Activated T-helper 1 cell treated with Interleukin-2 at 50 U/mL for 16 hours (primary cell): ENCODE measurements at places on chromosomes 5 and 9.

DNA sequence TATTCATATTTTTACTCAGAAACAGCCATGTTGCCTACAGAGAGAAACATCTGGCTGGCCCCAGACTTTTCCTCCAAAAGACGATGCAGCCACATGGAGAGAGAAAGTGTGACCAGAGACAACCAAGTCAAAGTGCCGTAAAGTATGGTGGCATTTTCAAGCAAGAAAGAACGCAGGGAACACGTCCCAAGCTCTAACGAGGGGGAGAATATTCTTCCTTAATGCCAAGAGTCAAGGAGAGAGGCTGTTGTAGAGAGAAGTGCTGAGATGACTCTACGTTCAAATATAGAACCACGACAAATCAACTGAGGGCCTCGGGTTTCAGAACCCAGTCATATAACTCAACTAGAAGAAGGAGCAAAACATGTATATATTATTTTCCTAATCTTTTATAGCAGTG, 55.9 kb downstream of the FNBP1 start:
- DNase-seq: no peak

GRCh38 chr9:137918331-137919094, 40.9 kb downstream of the CACNA1B start:
- DNase-seq: no peak

DNA sequence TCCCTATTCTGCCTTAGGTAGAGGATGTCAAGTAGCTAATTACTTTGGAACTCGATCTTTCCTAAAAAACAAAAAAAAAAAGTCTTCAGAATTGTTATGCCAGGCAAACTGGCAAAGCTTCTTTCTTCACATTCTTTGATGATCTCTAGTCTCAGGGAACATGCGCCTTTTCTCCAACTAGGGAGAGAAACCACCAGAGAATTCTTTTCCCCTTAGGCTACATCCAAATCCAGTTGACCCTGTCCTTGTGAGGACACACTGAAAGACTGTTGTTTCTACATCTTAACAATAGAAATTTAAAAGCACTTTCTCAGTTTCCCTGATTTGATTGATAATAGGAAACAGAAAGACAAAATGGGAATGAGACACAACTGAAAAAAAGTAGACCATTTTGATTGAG, 94.7 kb upstream of the ITGA2 start:
- no peak for DNase-seq

DNA sequence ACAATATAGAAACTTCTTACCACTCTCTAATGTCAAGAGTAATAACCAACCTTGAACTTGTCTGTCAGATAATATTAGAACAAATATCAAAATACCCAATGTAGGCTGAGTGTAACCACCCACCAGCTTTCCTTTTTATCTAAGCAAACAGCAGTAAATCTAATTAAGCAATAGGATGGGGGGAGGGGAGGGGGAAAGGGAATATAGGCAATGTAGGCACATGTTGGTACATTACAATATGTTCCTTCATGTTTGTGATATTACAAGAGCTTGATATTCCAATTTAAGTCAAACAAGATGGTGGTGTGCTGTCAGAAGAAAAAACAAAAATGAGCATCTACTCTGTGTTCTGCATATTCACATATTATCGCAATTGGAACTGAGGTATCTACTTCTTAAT, 158.2 kb downstream of the DENND1A start:
- DNase-seq: no peak

DNA sequence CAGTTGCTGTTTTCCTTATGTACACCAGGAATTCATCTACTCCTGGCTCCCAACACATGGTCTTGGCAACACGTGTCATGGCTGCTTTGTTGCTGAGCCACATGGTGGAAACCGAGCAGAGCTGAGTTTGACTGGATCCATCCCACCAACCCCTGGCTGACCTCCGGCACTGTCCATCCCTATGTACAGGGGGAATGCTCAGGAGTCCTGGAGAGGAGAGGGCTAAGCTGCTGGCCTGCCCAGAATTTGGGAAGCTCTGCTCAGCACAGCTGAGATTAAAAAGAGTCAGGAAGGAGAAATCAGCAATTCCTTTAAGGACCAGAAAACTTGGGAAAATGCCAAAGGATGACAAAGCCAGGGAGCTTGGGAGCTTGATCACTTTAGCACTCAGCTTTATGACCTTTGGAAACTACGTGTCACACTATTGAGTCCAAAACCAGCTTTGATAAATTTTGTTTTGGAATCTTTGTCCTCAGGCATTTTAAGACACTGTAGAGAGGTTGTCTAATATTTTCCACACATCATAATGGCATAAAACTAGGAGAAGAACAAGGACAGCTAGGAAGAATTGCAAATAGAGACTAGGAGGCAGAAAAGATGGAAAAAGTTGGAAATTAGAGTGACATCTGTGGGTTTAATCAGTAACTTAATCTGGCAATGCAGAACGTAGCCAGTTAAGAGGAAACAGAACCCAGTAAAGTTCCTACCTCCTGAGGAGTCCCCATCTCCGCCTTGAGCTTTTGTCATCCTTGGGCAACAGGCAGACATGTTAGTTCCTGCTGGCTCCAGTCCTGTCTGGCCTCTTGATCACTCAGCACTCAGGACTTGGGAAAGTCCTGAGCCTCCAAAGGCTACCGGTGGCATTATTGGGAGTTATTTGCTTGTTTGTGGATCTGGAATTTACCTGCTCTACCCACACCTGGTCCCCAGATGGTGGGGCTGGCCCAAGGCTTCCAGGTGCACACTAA, 62.5 kb upstream of the PLPP1 start:
- DNase-seq: no peak

DNA sequence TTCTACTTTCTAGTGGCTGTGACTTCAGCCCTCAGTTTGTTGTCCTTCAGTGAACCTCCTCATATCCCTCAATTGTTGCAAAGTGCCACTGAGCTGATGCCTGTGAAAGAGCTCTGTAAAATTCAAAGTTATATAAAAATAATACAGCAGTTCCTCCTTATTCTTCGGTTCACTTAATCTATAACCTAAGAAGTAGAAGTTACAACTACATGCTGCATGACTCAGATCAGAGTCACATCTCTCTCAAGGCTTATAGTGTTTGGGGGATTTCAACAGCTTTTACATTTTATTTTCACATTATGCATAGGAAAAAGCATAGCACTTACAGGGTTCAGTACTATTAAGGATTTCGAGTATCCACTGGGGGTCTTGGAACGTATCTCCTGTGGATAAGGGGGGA, 25.1 kb upstream of the GCNT1 start:
- no peak for DNase-seq

DNA sequence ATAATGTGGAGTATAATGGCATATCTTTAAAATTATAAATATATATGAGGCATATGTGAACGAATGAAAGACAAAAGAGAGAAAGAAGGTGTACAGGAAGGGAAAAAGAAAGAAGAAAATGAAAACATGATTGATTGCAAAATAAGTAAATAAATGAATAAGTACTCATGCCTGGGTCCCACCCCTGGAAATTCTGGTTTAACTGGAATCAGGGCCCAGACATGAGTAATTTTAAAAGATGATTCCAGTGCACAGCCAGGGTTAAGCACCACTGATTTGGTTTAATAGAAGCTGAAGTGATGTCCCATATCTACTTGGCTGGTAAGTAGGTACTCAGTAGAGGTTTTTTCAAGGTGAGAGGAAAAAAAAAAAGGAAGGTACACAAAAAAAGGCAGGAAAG, 34.0 kb upstream of the HOMER1 start:
- DNase-seq: no peak

DNA sequence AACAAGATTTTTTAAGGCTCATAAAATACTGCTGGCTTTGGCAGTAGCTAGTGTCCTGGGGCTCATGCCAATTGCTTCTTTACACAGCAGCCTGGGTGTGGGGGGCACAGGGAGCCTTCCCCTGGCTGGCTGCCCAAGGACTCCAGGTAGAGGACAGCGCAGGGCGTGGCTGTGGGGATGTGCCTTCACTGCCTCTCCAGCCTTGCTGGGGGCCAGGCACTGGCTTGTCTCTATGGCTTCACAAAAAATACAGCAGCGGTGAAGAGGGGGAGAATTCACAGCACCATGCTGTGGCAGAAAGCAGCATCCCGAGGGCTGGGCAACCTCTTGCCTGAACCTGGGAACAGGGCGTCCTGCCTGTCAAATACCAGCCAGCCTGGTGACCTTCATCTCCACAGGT, 57.4 kb downstream of the DAP start:
- DNase-seq: no peak

- no peak for DNase-seq
Measured at GRCh38 chr5:169343766-169344165, 42.8 kb upstream of the SLIT3 start.

- no peak for DNase-seq
Measured at GRCh38 chr9:126861707-126862103, 1.3 kb downstream of the ZBTB34 start.

DNA sequence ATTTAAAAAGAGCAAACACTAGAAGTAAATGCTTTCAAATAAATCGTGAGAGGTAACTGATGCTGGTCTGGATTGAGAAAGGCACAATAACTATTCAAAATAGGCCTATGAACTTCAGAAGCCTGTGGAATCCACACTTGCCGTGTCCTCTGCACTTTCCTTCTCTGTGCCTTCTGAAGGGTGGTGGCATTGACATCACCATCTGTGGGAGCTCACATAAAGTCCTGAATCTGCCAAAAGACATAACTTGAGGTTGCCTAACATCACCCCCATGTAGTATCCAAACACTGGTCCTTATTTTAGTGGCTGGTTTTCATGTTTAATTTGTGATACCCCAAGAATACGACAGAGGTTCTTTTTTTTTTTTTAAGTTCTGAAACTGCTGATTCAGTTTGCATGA, 59.8 kb downstream of the IRF1 start:
- DNase-seq: no peak

DNA sequence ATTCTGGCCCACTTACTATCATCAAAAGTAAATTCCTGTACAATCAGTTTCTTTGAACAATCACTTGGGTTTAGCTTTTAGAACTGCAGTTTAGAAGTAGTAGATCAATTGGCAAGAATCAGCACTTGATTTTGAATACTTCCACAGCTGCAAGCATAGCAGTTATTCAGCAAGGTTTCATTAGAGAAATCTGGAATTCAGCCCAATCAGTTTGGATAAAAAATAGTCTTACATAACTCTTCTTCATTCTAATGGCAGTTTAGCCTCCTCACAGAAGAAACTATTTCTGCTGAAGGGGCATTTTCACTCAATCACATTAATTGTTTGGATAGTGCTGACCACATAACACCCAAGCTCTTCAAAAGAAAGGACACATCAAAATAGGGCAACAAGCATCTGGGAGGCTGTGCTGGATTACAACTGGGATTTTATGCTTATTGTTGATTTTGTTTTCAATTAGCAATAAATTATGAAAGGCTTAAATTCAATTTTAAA, 336.2 kb upstream of the PDE4D start:
- DNase-seq: no peak

DNA sequence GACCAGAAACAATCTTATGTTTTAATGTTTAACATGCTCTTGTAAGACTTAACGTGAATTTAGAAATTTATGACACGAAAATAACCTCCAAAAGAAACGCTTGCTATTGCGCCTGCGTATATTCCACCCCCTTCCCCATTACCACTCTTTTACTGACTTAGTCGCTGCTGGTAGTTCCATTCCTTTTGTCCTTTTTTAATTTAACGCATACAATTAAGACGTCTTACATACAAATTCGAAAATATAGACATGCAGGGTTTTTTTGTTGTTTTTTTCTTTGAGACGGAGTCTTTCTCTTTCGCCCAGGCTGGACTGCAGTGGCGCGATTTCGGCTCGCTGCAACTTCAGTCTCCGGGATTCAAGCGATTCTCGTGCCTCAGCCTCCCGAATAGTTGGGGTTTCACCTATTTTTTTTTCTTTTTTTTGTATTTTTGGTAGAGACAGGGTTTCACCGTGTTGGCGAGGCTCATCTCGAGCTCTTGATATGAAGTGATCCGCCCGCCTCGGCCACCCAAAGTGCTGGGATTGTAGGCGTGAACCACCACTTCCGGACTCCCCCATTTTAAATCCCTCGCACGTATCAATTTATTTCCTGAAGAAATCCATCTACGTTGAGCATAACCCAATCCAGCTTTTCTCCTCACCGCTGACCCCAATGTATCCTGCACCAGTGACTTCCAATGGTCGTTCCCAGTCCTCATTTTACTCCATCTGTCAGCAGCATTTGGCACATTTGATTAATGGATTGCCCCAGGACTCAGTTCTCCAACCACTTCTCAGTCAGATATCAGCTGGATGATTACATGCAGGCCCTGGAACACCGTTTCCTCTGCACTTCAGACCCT, 684 bp upstream of the MED7 start:
- peak; percentile 32 for DNase-seq

GRCh38 chr9:3441197-3441816, 84.5 kb downstream of the RFX3 start:
- no peak for DNase-seq

DNA sequence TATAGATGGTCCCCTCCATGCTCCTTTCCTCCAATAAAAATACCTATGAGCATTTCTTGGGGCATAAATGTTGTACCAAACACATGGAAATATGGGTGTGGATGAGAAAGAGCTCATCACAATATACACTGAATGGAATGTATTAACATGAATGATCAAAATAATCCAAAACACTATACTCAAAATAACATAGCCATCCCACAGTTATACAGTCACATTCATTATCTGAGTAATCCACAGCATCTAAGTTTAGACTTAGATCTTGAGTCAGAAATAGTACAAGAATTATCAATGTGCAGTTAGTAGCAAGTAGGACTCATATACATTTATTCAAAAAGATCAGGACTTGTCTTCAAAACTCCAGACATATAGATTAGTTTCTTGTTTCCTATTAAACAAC, 175.2 kb upstream of the NREP start:
- DNase-seq: no peak

DNA sequence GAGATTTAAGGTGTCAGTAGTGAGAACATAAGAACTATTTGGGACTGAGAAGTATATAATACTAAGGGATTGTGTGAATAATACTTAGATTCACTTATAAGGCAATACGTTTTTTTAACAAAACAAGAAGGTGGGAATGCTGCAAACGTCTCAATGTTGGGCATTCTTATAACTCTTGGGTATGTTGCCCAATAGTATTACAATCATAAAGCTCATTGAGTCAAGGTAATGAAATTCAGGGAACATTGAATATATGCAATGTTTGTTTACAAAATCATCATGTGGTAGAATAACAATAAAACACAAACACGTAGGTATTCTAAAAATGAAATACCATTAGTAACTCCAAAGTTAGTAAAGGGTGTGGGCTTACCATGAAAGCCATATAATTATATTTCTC, 400.7 kb downstream of the KIAA0825 start:
- DNase-seq: no peak

DNA sequence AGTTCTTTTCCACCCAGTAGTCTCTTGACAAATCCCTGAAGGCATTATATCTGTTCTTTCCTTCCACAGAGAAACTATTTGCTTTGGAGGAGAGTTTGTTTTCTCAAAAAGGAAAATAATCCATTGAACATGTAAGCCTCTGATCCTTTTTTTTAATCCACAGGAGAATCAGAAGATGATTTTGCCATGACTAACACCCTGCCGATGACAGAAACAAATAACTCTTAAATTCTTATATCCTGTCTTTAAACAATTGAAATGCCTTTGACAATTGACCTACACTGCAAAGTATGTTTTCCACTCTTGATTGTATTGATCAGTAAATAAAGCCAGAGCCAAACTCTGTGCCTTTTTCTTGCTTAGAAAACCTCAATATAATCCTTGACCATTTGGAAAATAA, 666.4 kb upstream of the CTNND2 start:
- no peak for DNase-seq

GRCh38 chr5:133423618-133424282, 188.6 kb downstream of the FSTL4 start:
- peak; percentile 25 for DNase-seq
